ENCODE measurements at places on chromosomes 7 and 10.

DNA sequence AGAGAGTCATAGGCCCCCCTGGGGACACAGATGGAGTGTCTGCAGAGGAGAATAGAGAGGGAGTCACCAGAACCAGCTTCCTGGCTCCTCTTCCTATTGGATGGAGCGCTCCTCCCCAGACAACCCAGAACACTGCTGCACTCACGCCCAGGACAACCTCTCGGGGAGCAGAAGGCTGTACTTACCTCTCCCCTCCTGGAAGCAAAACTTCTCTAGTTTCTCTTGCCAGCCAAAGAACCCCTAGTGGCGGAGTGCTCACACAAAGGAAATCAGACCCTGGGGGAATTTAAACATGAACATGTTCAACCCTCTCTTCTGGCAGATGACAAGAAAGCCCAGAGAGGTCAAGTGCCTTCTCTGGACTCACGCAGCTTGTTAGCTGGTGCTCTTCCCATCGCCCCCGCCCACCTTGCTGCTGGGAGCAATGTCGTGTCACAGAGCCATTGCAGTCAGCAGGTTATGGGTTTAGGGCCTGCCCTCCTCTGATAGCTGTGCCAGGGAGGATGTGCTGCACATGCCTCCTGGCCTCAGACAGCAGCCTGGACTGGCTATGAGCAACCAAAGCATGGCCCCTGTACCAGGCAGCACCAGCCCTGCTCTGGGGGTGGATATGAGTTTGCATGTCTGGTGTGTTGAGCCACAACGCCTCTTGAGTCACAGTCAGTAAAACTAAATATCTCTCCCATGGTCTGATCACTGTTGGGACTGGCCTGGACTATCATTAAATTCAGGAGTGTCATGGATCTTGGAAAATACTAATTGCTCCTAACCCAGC lies 84.4 kb downstream of the SLIT1 start:
- no peak for DNase-seq

- DNase-seq = no peak
Observed at GRCh38 chr10:75345738-75346137, 55.8 kb downstream of the ZNF503 start.

- no peak for DNase-seq
Observed at GRCh38 chr10:34104829-34105572, 710.1 kb downstream of the PARD3 start.

DNA sequence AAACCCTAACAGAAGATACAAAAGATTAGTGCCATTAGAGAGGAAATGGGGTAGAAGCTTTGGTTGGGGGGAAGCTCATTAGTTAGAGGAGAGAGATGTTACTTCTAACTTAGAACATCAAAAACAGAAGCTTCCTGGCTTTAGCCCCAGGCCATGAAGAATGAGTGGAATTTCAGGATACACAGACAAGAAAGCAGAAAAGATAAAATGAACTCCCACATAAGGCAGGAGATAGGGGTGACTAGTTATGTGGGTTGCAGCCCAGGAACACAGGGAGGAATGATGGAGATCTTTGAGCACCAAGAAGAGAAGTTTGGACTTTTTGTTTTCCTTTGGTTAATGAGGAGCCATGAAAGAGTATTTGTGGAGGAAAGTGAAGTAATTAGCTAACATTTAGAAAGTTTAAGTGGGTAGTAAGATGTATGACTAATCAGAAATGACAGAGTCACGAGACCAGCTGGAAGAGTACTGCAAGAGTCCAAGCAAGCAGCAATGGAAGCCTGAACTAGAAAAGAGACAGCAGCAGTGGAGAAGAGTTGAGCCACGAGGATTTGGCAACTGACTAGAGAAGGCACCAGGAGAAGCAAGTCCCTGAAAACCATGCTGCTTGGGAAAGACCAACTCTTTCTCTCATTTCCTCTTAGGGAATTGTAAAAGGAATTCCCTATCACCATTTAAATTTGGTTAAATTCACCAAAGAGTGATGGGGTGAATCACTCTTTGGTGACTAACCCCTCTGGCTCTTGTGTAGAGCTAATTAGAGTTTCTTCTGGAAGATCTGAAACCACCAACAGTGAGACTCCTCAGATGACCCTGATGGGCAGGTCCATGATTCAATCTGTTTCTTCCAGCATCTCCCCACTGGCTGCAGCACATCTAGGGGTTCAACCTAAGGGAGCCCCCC lies 131.9 kb downstream of the KCNMA1 start:
- DNase-seq = no peak

GRCh38 chr7:1362301-1362700 lies 97.0 kb downstream of the MICALL2 start:
- no peak for DNase-seq

DNA sequence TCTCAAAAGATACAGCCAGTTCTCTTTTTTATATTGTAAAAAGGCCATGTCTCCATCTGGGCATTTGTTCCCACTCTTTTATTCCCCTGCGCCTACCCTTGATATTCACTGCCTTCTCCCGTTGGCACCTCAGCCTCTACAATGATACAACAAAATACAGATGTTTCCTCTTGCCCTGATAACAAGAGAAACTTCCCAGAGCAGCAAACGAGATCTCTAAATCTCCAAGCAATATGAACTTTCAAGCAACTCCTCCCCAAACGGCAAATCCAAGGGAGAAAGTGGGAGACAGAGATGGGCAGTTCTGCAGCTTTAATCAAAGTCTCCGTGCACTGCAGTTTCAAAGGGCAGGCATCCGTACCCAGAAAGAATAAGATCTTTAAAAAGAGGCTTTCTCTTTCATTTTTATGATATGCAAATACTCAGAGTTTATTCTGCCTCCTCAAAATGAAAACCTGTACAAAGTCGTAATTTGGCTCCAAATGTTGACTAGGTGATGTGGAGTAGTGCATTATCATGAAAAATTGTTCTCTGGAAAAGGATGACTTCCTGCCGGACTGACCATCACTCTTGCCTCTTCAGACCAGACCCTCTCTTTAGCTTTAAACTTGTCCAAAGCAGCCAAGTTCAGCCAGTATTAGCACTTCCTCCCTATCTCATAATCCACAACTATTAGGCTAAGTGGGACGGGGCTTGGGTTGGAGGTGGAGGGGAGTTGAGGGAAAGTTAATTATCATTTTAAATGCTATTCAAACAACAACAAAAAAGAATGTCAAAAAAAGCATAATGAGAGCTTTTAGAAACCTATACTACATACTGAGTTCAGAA lies 682 bp downstream of the HGF start:
- no peak for DNase-seq

- DNase-seq = no peak
Observed at GRCh38 chr10:86657396-86658011, 3.2 kb downstream of the OPN4 start.

DNA sequence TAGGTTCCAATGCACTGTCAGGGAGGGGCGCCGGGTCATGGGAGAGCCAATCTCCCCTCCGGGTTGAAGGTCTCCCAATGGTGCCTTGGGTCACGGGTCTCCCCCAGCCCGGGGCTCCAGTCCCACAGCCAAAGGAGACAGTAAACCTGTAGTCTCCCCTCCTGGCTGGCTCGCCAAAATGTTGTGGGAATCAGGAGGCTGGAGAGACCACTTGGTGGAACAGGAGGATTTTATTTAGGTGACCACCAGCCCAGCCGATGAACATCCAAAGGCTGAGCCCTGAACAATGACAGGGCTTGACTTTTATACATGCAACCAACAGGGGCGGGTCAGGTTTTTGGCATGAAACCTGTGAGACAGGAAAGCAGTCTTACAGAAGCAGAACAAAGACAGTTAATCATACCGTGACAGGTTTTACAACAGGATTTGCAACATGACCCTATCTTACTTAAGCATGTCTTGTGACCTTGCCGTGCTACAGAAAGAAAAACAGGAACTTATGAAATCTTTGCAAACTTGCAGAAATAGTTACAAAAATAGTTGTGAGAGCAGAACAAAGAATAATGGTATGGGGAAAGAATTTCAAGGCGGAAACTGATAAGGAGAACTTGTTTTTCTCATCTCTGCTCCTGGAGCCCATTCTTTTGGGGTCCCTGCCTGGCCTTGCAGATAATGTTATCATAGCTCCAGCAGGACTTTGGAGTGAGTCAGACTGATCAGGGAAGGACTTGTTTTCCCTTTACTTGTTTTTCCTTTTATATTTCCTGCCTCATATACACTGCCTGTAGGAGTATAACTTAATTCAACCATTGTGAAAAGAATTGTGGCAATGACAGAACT lies 7.1 kb downstream of the ERV3-1 start:
- no peak for DNase-seq

- no peak for DNase-seq
Observed at GRCh38 chr7:16691241-16691640, 45.3 kb downstream of the BZW2 start.

DNA sequence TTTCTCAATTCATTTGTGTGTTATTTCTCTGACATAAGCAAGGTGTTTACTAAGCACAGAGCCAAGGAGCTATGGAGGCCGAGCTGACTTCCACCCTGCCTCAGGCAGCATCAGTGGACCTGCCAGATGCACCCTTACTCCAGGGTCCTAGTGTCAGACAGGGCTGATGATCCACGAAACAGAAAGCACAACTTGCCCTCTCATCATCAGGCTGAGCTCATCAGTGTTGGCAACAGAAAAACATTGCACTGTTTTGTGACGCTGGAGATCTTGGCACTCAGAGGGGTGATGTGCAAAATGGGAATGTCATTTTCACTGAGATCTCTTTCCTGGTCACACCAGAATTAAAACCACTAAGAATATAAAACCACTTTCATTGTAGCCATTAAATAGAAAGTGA lies 201.8 kb downstream of the GLI3 start:
- no peak for DNase-seq

DNA sequence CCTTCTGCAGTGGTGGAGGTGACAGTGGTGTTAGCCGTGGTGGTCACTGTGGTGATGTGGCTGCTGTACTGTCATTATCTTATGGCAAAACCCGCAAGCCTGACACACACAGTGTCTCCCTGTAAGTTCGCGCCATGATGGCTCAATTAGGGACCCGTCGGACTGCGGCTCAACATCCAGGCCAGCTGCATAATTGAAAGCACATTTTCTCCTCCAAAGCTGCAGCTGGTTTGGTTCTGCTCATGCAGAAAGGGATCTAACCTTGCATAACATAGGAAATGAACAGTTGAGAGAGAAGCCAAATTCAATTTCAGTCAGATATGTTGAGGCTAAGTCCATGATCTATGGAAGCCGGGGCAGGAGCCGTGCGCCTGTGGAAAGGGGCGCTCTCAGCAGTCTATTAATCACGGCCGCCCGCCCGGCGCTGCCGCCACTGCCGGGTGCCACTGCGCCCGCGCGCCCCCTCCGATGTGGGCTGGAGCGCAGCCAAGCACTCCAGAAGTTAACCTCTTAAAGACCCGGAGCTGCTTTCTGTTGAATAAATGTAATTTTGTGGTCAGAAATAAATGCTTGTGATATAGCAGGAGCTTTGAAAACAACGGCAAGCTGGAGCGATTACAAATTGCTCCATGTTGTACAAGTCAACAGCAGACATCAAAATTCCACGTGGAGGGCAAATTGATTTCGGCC lies 227.7 kb downstream of the CUX1 start:
- DNase-seq = no peak

DNA sequence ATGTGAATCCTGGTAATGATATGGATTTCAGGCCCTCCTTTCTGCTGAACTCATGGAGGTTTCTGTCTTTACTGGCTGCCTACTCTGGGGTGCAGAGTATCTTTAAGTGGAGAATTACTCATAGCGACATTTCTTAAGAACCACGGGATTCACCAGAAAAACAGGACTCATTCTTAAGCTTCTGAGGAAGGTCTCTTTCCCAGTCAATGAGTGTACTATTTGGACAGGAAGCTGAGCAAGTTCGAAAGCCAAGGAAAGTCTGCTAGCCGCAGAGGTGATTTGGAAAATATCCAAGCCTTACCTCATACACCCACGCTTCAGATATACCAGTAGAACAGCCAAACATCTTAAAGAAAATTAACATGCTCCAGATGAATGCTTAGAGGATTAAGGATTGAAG lies 377.6 kb upstream of the MYO3A start:
- no peak for DNase-seq

GRCh38 chr7:32694182-32694581 lies 197.4 kb downstream of the KBTBD2 start:
- DNase-seq = no peak

DNA sequence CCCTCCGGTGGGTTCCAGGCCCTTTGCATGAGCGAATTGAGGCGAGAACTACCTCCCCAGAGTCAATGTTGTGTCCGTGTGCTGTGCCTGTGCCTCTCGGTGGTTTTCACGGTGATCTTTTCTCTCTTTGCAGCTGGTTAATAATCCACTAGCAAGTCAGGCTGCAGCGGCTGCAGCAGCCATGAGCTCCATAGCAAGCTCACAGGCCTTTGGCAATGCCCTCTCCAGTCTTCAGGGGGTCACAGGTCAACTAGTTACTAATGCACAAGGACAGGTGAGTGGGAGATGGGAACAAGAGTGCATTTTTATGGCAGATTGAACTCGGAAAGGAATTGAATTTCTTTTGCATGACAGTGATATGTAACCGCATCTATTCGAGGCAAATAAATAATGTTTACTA lies 159.7 kb upstream of the YAE1 start:
- DNase-seq = no peak

DNA sequence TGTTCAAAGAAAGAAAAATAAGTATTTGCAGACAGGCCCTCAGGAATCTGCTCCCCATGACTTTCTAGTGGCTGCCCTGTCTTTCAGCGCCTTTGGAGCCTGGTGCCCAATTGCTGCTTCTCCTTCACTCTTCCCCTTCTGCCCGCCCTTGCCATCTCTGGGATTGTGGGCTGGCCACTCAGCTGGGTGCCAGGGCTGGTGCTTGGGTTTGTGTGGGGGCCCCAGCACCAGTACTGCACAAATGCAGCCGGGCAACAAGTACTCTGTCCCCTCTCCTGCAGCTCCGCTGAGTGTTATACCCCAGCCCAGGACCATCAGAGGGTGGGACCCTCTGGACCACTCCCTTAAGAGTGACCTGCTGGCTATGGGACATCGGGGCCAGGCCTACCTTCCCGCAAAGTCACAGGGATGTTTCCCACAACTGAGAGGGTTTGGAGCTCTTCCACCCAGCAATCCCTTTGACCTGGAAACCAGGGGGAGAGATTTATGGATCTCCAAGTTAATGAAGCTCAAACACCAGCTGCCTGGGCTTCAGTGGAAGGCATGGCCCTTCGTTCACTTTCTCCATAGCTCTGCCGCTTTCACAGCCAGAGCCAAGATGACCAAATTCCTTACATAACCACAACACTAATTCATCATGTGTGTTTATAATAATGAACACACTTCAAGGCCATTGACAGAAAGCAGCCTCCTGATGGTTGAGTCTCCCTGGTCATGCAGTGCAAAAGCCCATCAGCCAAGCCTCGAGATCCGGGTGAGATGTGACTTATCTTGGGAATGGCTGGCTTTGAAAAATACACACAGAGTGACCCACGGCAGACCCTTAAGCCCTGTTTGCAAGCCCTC lies 313.9 kb upstream of the ZNF32 start:
- DNase-seq = no peak

GRCh38 chr7:27125986-27126394 lies 4.6 kb downstream of the HOXA4 start:
- no peak for DNase-seq

All from stimulated activated naive CD8-positive, alpha-beta T cell treated with anti-CD3 and anti-CD28 coated beads, Interleukin-15, amount 100 ng/mL, for 72 hours (primary cell).